Urothelium cell line (cell line): ENCODE measurements at places on chromosomes 7 and 10.

GRCh38 chr10:11209830-11210181 is 192.1 kb downstream of the CELF2 start:
- DNase-seq: no peak

DNA sequence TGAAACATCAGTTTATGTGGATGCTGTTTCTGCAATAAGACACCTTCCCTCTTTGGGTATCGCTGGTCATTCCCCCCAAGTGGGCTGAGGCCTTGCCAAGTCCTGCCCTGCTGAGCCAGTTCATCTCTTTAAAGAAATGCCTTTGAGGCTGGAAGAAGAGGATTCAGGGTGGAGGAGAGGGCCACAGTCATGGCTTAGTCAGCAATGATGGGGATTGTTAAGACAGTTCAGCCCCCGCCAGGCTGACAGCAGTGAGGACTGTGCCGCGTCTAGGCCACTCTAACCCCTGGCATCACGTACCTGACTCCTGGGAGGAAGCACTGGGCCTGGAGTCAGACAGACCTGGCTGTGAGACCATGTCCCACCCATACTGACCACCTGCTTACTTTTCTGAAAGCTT is 48.3 kb downstream of the PNLIPRP2 start:
- no peak for DNase-seq

DNA sequence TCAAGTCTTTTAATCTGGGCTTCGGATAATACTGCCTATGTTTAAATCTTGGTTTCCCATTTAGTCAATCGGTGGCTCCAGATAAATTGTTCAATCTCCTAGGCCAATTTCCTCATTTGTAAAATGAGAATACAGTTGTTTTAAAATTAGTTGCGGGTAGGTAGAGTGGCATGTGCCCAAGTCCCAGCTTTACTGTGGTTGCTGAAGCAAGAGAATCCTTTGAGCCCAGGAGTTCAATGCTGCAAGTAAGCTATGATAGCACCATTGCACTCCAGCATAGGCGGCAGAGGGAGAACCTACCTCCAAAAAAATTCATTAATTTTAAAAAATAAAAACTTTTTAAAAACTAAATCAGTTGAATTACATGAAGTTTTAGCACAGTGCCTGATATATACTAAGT is 7.3 kb downstream of the RNF216 start:
- no peak for DNase-seq

DNA sequence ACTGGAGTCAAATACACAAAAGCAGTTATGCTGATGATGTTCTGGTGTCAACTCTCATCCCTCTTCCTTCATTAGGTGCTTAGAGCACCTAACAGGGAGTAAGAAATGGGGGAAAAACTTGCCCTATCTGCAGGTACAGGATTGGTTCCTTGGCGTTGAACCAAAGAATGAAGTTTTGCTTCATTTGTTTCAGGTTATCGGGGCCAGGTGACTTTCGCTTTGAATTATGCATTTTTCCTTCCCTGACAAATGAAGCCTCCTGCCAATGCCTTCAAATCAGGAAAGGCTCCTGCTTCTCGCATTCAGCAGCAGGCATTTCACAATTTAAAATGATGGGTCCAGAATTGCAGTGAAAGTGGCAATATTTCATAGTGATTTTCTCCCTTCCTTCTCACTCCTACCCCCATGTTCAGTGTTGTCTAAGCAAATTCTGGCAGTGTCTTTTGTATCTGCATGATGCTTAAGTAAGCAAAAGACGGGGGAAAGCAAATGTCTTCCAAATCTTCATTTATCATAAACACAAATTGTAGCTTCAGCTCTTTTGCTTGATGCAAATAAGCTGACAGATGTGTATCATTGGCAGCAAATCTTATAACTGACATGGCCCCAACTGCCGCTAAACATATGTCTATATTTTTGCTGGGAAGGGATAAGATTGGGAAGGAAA is 29.4 kb downstream of the DNAJB9 start:
- DNase-seq: no peak

DNA sequence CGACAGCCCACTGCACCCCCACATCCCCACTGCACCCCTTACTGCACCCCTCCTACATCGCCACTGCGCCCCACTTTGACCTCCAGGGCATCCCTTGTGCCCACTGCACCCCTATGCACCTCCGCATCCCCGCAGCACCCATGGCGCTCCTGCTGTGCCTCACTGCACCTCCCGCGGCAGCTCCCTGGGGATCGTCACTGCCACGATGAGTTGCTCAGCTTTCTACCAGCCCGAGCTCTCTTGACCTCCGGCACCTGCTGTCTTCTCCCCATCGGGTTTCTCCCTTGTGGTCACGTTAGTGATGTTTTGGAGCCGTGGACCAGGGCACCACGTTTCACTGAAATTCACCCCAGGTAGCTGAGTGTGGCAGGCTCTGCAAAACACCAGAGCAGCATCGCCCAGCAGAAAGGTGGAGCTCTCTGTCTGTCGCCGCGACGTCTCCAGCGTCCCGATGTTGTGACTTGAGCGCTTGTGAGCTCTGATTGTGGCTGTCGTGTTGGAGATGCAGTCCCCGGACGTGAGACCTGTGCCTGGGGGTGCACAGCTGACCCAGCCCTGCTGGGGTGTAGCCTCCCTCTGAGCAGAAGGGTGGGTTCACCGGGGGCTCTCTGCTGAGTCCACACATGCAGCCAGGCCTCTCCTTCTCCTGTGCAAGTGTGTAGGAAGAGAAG is 147.7 kb downstream of the DNAJB6 start:
- DNase-seq: no peak

GRCh38 chr10:3167611-3168330 is 4.8 kb downstream of the PITRM1 start:
- DNase-seq: no peak

DNA sequence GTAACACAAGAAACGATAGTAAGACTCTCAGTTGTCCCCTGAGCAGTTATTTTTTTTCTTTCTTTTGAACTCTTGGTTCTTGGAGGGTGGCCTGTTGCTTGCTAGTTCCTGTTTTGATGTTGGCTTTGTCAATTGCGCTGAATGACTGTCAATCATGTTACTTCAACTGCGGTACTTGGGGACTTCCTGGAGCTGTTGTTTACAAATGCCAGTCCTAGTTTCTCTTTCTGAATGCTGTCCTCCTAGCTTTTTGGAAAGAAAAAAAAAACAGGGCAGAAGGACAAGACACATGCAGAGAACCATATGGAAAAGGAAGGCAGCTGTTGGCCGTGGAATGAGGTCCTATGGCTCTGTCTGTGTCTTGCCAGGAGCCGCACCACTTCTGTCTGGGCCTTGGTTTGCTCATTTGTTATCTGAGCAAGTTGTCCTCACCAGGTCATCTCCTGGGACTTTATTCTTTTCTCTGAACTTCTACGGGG is 7.0 kb upstream of the PDCD4 start:
- no peak for DNase-seq

- DNase-seq: no peak
Measured at GRCh38 chr7:33751443-33751842, 153.9 kb upstream of the BMPER start.

- no peak for DNase-seq
Measured at GRCh38 chr7:46133751-46134150, 212.7 kb upstream of the IGFBP3 start.

- DNase-seq: no peak
Measured at GRCh38 chr10:100037758-100038315, 28.1 kb upstream of the DNMBP start.

DNA sequence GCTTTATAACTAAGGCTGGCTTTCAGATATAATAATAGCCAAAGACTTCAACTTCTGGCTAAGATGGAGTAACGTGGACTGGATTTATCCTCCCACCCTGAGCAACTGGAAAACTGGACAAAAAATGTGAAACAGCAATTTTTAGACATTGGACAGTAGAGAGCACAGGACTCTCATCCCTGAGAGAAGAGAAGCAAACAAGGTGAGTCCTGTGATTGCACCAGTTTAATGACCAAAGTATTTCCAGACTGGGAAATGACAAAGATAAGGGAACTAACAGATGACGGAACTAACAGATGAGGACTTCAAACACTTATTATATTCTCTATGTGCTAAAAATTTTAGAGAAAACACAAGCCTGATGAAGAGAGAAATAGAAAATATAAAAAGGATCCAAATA is 175.7 kb upstream of the SLC25A13 start:
- no peak for DNase-seq

DNA sequence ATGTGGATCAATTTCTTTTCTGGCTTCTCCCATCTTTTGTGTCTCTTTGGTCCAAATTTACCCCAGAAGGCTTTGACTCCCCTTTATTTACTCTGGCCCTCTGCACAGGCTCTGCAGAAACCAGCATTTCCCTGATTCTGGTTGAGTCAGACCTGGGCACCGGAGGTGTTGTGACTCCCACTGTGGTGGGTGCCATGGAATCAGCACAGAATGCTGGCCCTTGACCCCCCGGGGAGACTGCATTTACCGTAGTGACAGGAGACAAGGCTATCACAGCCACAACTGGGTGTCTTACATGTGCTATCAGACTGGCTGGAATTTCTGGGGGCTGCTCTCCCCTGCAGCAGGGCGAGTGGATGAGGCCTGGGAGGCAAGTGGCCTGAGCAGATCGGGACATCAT is 37.6 kb downstream of the PLXDC2 start:
- DNase-seq: no peak

- no peak for DNase-seq
Measured at GRCh38 chr10:47028466-47028865, 117.2 kb downstream of the PTPN20 start.

DNA sequence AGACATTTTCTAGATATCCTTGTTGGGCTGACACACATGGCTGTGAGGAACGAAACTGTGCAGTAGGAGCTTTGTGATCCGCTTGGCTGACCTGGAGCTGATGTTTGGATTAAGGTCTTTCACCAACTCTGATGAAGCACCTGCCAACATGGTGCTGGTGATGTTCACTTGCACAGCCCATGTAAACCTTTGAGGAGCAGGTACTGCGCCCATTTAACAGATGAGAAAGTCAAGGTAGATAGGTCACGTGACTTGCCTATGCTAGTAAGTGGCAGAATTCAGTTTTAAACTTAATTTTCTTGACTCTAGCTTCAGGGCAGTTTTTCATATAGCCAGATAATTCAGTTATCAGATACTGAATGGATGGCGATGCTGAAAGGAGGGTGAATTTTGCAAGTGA is 351.9 kb downstream of the RPS24 start:
- DNase-seq: no peak

DNA sequence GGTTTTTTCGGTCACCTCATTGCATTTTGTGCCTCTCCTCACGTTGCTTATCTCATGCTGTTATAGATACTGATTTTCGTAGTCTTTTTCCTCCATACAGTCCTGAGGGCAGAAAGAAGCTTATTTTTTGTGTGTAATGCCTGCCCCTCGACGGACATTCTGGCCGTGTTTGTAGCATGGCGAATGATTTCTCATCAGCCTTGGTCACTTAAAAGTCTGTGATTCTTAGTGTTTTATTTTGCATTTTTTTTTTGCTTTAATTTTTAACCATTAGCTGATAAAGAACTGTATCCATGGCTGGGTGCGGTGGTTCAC is 469 bp upstream of the NOC3L start:
- DNase-seq: no peak

DNA sequence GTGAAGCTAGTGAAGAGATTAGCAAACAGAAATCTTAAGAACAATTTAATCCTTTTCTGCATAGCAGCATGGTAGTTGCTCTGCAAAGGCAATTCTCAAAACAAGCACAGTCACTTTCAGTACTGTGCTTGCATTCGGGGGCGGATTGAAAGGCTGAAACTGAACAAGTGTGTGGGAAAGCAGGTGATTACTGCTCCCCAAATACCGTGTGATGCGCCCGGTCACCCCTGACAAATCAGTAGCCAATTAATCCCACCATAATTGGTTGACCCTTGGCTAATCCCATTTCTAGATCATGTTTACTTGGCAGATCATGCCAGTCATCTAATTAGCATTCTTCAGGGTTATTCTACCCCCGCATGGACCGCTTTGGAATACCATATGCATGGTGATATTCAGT is 76.5 kb upstream of the ADRB1 start:
- DNase-seq: no peak

DNA sequence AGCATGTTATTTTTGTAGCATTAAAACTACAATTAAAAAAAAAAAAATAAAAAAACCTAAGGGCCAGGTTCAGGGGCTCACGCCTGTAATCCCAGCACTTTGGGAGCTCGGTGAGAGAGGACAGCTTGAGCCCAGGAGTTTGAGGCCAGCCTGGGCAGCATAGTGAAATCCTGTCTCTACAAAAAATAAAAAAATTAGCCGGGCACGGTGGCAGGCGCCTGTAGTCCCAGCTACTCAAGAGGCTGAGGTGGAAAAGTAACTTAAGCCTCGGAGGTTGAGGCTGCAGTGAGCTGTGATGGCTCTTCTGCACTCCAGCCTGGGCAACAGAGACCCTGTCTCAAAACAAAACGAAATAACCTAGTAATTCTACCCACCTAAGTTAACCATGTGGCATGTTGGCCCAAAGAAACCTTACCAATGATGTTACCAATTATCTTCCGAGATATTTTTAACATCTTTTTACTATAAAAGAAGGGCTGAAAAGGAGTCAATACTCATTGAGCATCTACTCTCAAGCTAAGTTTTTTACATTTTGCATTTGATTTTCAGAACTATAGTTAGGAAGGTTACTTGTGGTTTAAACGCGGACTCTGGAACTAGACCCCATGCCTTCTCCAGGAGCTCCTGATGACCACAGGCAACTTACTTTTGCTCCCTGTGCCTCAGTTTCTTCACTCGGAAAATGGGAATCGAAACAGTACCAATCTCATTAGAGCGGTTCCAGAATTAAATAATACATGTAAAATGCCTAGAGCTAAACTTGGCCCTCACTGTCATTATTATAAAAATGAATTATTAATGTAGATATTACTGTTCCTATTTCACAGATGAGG is 1.4 kb downstream of the ITGB1 start:
- no peak for DNase-seq

- no peak for DNase-seq
Measured at GRCh38 chr10:69101451-69102095, 13.7 kb downstream of the SRGN start.

DNA sequence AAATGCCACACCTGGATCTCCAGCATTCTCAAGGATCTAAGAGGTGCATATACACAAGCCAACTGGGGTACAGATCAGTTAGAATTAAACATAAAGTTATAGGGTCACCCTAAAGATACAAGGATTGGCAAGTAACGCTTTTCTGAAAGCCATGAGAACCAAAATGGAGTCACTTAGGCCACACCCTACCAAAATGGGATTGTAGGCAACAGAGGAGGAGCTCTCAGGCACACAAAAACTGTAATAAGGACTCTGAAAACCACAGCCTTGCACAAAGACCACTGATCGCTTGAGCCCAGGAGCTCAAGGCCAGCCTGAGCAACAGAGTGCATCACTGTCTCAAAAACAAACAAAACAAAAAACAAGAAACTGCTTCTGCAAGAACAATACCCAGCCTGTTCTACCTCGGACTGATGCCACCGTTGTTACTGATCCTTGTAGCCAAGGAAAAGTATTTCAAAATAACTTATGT is 35.5 kb downstream of the SVOPL start:
- no peak for DNase-seq

GRCh38 chr10:129949891-129950291 is 14.2 kb downstream of the EBF3 start:
- peak; percentile 39 for DNase-seq

DNA sequence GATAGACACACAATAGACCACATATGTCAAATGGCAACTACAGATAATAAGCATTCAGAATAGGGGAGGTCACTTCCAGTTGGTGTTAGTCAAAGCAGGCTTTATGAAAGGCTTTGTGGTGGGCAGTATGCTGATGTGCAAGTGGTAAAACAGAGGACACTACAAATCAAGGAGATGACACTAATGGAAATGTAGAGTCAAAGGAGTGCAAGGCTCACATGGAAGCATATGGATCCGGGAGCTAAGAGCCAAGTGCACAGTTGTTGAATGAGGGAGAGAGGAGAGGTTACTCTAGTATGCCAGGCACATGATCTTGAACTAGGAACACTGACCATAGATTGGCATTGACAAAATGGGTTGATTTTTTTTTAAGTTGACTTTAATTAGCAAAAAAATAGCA is 62.7 kb downstream of the GRM3 start:
- no peak for DNase-seq
